ENCODE measurements at places on chromosomes 4 and X.

- peak; percentile 25 for DNase-seq
These were observed 736.9 kb upstream of the MAGEB2 start for GRCh38 chrX:29478336-29479069.

- no peak for DNase-seq
These were observed 92.9 kb upstream of the TNIP3 start for GRCh38 chr4:121256887-121257466.

- peak; percentile 28 for DNase-seq
These were observed 32.2 kb downstream of the RNF212 start for GRCh38 chr4:1080961-1081688.

- peak; percentile 68 for DNase-seq
These were observed 11.3 kb upstream of the SLC2A9 start for GRCh38 chr4:10032625-10033024.

DNA sequence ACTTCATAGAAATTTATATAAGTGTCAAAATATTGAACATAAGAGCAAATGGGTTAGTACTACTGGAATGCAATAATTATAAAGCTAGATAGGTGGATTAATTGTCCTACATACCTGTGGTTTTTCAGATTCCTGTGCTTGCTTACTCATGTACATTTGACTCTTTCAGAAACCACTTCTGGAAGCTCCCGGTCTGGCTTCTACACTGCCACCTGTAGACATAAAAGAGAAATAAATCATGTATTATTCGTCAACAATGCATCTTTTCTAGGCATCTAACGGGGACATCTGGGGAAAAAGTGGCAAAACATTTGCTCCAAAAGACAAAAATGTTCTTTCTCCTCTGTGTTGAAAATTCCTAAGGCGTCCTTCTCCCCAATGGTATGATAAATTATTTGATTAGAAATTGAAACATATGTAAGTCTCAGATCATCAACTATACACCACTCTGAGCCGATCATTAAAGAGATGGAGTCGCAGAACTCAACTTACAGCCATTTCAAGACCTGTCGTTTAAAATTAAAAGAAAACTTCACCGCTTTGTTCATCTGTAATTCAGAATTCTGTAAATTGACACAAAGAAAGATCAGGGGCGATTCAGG lies 648.7 kb upstream of the DIPK2B start:
- peak; percentile 90 for DNase-seq

DNA sequence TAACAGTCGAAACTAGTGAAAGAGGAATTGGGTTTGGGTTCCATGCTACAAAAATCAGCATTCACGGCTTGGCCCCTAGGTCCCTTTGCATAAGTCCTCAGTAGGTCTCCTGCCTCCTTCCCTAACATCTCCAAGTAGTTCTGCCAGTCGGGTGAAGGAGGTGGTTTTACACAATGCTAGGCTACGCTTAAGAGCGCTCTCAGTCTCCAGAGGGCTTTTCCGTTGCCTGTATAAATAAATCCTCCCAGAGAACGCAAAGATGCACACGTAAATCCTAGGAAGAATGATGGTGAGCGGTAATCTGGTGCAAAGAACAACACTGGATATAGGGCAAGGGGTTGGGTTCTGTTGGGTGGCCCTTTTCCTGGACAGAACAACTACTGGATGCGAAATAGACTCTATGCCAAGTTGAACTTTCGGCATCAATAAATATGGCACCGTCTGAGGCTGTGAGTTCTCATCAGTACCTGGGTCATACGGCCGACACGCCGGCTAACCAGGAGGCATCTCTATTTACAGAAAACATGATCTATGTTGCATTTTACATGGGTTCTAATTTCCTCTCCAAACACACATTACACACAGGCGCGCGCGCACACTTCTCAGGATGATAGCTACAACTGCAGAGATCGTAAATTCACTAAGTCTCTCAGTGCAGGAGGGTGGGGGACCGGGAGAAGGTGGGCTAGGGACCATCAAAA lies 1.3 kb downstream of the CAMK2D start:
- peak; percentile 50 for DNase-seq

- DNase-seq, result no peak
These were observed 9.5 kb downstream of the FBXO8 start for GRCh38 chr4:174273930-174274329.

DNA sequence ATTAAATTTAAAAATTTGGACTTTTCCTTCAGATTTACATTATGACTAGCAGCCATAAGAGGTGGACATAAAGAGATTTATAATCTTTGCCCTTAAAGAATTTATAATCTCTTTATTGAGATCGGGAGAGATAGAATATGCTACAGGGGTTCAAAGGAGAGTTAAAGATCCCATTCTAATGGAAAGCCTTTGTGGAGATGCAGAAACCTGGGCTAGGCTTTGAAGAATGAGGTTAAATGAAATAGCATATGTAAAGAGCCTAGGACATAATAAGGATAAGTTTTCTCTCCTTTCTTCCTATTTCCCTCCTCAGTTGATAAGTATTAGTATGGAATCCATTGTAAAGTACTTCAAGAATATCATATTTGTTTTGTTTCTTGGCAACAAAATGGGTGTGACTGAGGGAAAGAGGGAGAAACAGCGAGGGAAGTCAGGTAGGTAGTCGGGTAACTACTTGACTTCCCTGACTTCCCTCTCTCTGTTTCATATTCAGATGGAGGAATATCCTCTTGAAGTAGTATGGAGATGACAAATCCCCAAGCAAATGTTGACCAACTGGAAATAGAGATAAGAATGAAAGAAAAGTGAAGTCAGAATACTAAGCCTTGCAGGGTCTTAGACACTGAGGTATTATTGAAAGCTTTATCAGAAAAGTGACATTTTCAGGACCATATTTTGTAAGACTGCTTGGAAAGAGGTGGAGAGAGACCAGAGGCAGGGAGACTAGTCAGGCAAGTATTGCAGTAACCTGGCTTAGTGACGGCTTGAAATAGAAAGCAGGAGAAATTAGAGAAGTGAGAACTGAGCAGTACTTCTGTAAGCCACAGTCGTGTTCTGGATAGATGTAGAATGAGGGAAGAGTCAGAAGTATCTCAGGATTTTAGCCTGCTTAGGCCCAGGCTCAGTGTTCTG lies 82.9 kb downstream of the PDLIM5 start:
- no peak for DNase-seq

DNA sequence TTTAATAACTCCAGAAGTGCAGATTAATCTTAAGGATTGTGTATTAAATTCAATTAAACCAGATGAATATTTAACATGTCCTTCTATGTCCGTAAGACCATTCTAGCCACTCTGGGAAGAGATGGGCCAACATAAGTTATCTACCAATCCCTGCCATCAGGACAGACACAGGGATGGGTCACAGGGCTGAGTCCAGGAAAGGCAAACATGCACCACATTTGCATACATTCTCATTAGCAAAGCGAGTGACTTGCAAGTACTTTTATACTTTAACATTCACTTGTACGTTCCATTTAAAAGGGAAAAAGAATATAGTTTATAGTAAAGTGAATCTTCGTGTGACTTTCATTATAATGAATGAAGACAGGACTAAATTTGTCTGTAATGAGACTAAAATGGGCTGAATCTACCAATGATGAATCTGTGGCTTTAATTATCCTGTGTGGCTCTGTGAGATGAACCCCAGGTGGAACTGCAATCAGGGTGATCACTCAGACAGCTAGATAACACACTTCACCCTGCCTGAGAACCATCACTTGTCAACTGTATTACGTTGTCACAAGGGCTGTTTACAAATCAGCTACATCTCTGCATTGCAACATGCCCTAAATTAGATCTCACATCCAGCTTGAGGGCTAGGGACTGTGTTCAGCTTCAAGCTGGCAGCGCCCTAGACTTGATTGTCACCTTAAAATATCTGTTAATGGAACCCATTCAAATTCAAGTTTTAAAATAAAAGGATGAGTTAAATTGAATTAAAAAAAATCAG lies 77.2 kb downstream of the SH3KBP1 start:
- no peak for DNase-seq

GRCh38 chr4:90543419-90544170 lies 416.4 kb downstream of the CCSER1 start:
- no peak for DNase-seq

DNA sequence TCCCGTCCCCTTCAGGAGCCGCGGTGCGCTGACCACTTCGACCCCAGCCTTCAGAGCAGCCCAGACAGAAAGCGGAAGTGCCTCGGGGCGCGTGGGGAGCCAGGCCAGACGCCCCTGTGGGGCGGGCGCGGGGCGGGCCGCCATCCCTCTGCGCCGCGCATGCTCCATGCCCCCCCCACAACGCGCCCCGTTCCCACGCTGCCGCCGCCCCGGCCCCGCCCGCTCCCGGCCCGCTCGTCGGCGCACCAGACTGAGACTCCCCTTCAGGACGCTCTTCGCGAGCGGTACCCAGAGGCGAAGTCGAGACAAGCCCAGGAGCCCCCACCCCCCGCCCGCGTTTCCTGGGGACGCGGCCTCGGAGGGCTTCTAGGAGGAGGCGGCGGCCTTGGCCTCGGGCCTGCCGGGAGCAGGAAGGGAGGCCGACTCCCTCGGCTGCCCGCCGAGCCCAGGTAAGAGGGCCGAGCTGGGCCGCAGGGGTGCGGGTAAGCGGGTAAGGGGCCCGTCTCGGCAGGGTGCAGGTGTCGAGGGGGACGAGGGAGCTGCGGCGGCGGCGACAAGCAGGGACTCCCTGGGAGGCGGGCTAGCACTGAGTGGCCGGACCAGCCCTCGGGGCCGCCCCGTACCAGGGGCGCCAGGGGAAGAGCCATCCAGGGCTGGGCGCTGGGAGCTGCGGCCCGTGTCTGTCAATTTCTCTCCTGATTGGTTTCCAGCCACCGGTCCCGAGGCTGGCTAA lies at the start of gene ZFP92:
Gene ZFP92, plus strand, starts transcription at position 218 of the 733 bp plus-strand sequence. CDS start 6,851 bp downstream, outside the sequence.
- peak; percentile 1 for DNase-seq

- peak; percentile 37 for DNase-seq
These were observed 82.4 kb downstream of the SNCA start for GRCh38 chr4:89754531-89754930.

GRCh38 chr4:143405075-143405730 lies 68.5 kb downstream of the GAB1 start:
- DNase-seq, result no peak

DNA sequence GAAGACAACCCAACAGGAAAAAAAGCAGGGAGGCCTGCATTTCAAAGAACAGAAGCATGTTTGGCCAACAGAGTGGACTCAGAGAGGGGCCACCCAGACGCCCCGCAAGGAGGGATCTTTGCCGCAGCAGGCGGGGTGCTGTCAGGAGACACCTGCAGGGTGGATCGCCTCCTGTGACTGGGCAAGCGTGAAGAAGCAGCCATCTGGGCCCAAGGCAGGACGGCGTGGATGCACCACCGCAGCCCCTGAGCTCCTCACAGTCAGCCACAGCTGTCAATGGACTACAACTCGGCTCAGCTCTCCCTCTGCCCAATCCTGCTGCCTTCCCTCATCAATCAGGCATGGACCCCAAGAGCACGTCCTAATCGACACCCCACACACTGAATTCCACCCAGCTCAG lies 32.0 kb upstream of the MAN2B2 start:
- no peak for DNase-seq

DNA sequence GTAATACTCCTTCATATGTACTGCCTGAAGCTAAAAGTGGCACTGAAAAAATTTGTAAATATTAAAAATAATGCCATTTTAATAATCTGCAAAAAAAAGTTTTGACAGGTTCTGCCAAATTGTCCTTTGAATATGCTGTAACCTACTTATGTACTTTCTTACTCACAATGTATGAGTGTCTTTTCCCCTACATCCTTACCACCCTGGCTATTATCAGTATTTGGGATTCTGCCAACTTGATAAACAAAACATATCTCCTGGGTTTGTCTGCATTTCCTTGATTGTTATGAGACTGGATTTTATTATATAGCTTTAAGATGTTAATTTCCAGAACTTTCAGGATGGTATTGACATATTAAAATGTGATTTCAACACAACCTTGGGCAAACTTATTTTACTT lies 187.9 kb downstream of the CHM start:
- no peak for DNase-seq

- DNase-seq, result no peak
These were observed 23.7 kb downstream of the ELF4 start for GRCh38 chrX:130086447-130087206.

DNA sequence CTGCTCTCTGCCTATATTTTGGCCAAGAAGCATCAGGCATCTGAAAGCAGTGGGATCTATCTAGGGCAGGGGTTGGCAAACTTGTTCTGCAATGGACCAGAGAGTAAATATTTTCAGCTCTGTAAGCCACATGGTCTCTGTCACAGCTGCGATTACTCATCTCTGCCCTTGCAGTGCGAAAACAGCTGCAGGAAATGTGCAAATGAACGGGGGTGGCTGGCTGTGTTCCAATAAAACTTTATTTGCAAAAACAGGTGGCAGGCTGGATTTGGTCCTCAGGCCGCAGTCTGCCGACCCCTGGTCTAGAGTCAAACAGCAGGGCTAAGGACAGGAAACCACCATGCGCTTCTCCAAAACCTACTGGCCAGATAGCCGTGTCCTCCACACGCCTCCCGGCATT lies 48.6 kb downstream of the ACOX3 start:
- DNase-seq, result peak; percentile 61

DNA sequence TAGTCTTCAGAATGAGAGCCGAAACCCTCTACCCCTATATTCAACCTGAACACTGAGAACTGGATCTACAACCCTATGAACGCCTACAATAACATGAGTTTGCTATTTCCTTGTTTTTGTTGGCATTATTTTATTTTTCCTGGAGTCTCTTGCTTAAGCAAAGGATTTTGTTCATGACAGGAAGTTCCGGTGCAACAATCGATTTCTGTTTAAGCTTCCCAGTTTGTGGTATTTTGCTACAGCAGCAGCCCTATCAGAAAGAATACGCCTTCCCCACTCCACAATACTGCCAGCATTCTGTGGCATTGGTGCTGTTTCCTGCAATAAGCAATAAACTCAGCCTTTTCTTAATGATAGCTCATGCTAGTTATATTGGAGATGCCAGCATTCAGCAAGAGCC lies 60.9 kb downstream of the NPY5R start:
- no peak for DNase-seq

GRCh38 chr4:52864793-52865192 lies 2.7 kb downstream of the RASL11B start:
- peak; percentile 72 for DNase-seq

DNA sequence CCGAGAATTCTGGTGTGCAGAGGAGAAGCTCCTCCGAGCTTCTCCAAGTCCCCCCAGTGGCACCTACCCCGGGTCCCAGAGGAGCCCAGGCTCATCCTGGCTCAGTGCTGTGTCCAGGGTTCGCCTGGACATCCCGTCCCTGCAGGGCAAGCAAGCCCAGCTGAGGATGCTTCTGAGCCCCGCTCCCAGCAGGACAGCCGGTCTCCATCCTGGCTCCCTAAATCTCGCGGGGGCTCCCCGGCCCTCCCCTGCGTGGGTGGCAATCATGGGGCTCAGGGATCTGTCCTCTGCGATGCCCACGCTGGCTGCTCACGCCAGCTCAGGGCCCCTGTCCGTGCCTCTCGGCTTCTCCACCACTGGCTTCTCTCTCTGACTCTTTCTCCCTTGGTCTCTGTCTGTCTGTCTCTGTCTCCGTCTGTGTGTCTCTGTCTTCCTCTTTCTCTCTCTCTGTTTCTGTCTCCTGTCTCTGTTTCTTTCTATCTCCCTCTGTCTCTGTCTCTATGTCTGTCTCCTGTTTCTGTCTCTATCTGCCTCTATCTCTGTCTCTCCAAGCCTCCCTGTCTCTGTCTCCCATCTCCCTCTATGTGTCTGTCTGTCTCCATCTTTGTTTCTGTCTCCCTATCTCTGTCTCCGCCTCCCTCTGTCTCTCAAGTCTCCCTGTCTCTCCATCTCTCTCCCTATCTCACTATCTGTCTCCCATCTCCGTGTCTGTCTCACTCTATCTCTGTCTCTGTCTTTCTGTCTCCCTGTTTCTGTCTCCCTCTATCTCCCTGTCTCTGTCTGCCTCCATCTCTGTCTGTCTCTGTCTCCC lies 27.8 kb upstream of the SLC25A6 start:
- DNase-seq, result no peak

GRCh38 chr4:112318239-112319142 lies 21.3 kb downstream of the ALPK1 start:
- DNase-seq, result no peak

Data from fibroblast of skin of right biceps (primary cell).